Neuronal stem cell (in vitro differentiated cells): ENCODE measurements at places on chromosomes 11 and 22.
A peak's percentile ranks its signal among the peaks of the same experiment; 100 is the strongest.

- no peak for DNase-seq
These were observed 23.7 kb downstream of the FAR1 start for GRCh38 chr11:13692172-13692571.

- no peak for DNase-seq
These were observed 67.9 kb upstream of the API5 start for GRCh38 chr11:43243927-43244326.

GRCh38 chr11:103877221-103877620, 159.2 kb upstream of the DDI1 start:
- DNase-seq = no peak

GRCh38 chr11:47355283-47356128, 3.0 kb upstream of the MYBPC3 start:
- DNase-seq = peak; percentile 90

DNA sequence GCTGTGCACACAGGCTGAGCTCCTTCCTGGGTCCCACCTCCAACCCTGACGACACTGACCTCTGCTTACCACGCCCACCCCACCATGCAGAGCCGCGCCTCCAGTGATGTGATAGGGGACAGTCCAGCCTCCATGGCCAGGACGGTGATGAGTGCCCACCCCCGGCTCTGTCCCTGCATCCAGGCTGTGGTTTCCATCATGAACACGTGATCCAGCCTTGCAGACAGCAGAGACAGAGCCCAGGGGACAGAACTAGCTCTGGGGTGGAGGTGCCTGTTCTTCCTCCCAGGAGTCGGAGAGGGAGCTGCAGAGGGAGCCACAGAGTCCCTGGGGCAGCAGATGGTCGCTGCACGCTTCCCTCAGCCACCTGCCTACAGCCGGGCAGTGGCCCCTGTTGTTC, 42.6 kb upstream of the IGSF9B start:
- no peak for DNase-seq

DNA sequence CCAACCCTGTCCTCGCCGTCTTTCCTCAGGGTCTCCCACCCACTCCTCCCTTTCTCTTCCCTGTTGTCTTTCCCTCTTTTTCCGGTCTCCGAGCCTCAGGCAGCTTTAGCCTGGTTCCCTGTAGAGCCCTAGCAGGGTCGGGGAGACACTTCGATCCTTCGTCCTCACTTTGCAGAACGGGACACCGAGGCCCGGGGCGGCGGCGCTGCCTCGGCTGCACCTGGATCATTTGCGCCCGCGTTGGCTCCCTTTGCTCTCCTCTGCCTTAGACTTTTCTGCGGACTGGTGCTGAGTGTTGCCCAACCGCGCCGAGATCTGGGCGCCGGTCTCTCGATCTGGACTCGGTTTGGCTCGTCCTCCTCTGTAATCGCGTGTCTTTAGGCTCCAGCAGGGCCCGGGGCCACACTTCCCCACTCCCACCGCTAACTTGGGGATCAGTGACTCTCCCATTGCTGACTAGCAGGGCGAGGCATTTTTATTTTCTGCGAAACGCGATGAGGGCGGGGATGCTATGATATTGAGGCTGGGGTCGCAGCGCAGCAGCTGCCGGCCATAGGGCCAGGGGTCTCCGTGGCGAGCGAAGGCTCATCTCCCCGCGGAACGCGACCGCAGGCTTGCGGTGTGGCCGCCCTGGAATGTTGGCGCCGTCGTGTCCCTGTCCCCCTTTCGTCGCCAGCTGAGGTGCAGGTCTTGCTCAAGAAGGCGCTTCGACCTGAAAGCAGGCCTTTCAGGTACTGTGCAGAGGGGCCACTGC, 1.6 kb upstream of the E2F8 start:
- DNase-seq = no peak

DNA sequence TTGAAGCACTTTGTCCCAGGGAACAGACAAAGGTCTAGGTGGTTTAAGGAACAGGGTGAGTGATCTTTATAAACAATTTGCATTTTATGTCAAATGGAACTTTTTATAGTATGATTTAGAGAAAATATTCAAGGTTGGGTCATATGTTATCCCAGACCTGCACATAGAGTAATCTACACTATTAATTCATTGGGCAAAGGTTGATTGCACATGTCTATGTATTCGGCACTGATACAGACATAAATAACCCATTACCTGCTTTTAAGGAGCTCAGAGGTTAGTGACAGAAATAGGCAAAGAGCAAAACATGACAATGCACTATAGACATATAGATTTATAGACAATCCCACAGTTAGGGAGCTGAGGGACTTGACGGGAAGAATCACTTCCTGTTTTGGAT, 141.5 kb upstream of the UBASH3B start:
- no peak for DNase-seq

DNA sequence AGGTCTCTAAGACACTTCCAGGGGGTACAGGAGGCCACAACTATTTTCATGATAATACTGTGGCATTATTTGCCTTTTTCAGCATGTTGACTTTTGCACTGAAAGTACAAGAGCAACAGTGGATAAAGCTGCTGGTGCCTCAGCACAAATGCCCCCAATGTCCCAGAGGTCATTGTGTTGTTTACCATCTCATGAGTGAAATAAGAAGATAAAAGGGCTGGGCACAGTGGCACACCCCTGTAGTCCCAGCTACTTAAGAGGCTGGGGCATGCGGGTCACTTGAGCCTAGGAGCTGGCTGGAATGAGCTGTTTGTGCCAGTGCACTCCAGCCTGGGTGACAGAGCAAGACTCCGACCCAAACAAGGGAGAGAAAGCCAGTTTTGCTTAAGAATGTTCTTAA, 72.6 kb upstream of the RAB1B start:
- no peak for DNase-seq

- no peak for DNase-seq
These were observed 119.3 kb upstream of the OR9Q1 start for GRCh38 chr11:57904376-57904775.

- DNase-seq = no peak
These were observed 6.5 kb downstream of the PPFIBP2 start for GRCh38 chr11:7520011-7520942.

DNA sequence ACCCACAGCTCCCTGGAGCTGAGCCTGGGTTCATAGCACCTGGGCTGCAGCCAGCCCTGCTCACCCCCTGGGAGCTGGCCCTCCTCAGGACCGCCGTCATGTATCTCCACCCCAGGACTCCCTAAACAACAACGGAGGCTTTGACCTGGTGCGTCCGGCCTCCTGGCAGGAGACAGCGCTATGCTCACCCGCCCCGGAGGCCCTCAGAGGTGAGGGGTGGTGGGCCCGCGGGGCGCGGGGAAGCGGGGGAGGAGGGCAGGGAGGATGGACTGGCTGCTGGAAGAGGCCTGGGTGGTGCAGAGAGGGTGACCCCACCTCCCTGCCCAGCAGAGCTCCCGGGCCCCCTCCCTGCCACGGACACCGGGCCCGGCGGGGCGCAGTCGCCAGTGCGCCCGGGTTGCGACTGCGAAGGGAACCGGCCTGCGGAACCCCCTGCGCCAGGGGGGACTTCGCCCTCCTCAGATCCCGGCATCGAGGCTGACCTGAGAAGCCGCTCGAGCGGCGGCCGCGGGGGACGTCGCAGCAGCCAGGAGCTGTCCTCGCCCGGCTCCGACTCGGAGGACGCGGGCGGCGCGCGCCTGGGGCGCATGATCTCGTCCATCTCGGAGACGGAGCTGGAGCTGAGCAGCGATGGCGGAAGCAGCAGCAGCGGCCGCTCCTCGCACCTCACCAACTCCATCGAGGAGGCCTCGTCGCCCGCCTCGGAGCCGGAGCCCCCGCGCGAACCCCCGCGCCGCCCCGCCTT, 3.1 kb downstream of the MAPK8IP2 start:
- no peak for DNase-seq

DNA sequence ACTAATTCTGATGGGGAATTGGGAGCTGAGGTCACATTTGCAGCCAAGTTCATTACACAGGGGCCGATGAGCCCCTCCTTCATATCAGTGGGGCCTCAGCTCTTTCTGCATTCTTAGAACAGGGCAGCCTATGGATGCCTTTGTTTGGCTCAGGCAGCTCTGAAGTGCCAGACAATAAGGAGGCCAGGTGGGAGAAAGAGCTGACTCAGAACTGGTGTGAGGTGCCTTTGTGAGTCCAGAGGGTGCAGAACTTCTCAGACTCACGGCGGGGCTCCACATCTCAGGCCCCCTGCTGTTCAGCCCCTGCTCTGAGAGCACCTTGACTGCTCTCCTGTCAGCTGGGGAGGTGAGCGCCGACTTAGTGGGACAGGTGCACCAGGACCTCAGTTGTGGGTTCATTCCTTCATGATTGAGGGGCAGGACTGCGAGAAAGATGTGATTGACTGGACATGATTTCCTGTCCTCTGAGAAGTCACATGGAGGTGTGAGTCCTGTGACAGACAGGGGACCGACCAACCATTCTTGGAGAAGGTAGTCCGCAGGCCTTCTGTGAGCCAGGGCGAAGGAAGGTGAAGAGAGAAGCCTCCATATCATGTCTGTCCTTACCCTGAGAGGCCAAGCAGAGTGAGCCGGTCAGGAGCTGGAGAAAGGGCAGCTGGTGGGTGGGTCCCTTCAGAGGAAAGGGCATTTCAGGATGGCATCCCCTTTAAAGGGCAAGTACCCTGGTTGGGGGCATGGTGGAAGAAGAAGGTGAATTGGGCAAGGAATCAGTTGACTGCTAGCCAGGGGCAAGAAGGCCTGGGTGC, 245.0 kb upstream of the TBCEL start:
- no peak for DNase-seq

GRCh38 chr11:55732936-55733335, 40.3 kb upstream of the OR5D13 start:
- no peak for DNase-seq

DNA sequence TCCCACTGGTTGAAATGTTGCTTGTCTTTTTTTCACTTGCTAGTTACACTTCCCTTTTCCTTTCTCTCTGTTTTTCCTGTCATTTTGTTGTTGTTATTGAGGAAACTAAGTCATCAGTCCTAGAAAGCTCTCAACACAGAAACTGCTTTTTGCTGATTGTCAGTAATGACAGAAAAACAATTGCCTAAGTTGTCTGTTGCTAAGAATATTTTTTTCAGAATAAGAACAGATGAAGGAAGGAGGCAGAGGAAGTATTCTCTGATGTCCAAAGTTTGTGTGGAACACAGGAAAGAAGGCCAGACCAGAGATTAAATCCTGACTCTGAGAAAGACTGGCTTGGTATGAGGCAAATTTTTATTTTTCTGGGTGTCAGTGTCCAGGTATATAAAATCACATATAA, 163.3 kb downstream of the CASP12 start:
- DNase-seq = no peak

- DNase-seq = no peak
These were observed 893 bp upstream of the SCN4B start for GRCh38 chr11:118153516-118153915.

DNA sequence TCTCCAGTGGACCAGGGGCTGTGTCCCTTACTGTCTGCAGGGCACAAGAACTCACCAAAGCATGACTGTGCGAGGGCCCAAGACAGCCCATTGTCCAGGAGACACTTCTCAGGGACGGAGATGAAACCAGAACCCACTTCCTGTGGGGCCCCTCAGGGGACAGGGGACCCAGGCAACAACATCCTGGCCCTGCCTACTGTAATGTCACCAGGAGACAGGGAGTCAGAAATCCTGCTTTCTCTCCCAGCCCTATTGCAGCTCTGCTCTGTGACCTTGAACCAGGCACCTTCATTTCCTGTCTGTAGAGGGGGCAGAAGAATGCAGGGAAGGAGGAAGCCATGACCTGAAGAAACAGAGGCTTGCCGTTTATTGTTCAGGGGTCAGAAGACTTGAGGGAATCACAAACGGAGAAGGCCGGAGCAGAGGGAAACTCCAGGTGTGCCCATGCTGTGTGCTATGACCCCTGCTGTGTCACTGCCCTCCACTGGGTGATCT, 98.0 kb downstream of the NAT10 start:
- no peak for DNase-seq

- no peak for DNase-seq
These were observed 147.5 kb downstream of the CRYBB2 start for GRCh38 chr22:25366876-25367466.

- DNase-seq = no peak
These were observed 3.9 kb downstream of the TMEM134 start for GRCh38 chr11:67465189-67465510.

- DNase-seq = no peak
These were observed 238.9 kb downstream of the NTM start for GRCh38 chr11:131609337-131609736.

GRCh38 chr11:123439616-123440015, 9.5 kb downstream of the GRAMD1B start:
- no peak for DNase-seq

DNA sequence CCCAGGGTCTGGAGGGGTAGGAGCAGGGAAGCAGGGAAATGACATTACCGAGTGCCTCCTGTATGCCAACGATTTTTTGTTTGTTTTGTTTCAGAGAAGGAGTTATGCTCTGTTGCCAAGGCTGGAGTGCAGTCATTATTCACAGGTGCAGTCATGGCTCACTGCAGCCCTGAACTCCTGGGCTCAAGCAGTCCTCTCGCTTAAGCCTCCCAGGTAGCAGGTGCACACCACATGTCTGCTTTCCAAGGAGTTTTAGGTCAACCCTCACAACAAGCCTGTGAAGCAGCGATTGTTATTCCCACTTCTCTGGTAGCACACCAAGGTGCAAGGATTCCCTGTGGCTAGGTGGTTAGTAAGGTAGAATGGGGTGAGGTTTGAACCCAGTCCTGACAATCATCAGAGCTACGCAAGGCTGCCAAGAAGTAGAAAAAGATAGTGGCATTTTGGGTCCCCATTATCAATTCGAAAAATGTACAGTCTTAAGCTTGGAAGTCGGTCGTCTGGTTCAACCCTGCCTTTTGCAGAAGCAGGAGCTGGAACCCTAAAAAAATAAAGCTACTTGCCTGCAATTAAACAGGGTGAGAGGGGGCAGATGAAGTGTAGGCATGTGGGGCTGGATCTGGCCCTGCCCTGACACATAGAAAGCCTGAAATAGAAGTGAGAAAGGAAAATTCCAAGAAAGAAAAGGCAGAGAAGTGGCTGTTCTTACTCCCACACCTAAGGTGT, 9.1 kb downstream of the UCP3 start:
- DNase-seq = no peak

- no peak for DNase-seq
These were observed 1.8 kb upstream of the DUSP8 start for GRCh38 chr11:1573903-1574237.

- no peak for DNase-seq
These were observed 88.1 kb downstream of the RELT start for GRCh38 chr11:73464347-73464746.
